Activated T-cell treated with anti-CD3 and anti-CD28 coated beads for 48 hours (primary cell): ENCODE measurements at places on chromosomes 7 and 10.

GRCh38 chr10:22976534-22976933 lies 48.7 kb downstream of the ARMC3 start:
- no peak for DNase-seq

DNA sequence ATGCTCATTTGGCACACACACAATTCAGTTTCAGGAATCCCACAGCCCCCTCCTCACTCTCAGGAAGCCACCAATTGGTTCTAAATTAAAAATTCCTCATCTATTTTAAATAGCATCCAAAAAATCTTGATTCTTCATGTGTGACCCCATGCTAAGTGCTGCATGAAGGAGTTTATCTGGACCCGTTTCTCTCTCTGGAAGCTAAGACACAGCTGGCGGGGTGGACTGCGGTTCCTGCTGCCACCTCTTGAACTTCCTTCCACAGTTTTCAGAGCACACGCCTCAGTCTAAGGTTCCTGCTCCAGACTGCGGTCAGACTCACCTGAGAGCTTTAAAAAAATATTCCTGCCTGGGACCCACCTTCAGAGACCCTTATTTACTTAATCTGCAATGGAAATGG lies 34.5 kb downstream of the LYZL1 start:
- no peak for DNase-seq

GRCh38 chr10:84337199-84337598 lies 8.8 kb downstream of the CCSER2 start:
- no peak for DNase-seq

- DNase-seq: no peak
Observed at GRCh38 chr7:400901-401485, 111.0 kb downstream of the FOXL3 start.

DNA sequence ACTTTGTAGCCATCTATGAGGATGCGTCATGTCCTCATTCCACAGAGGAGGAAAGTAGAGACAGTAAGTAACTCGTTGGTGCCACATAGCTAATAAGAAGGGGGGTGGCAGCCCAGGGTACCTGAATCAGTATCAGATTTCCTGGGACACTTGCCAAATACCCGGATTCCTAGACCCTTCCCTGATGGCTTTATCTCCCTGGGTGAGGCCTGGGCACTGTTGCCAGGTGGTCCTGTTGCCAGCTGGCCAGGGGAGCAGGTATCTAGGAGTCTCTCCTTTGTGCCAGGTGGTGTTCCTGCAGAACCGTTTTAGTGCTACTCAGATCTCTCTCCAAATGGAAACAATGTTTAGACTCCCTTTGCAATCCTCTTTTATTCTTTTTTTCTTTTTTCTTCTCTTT lies 12.7 kb downstream of the SLC29A3 start:
- no peak for DNase-seq

GRCh38 chr10:122461367-122461728 lies at the start of gene HTRA1:
Gene HTRA1 (plus strand): TSS chr10:122461553. CDS start chr10:122461653, 100 bp downstream.
- no peak for DNase-seq
